ENCODE measurements at places on chromosomes 16 and 17.

- no peak for DNase-seq
Observed at GRCh38 chr17:17789410-17789809, 47.4 kb downstream of the SREBF1 start.

- DNase-seq, result no peak
Observed at GRCh38 chr16:8647721-8648318, 26.3 kb downstream of the METTL22 start.

- no peak for DNase-seq
Observed at GRCh38 chr17:66975614-66976378, 11.3 kb downstream of the CACNG4 start.

GRCh38 chr16:75402159-75402820, 31.0 kb downstream of the CFDP1 start:
- no peak for DNase-seq

DNA sequence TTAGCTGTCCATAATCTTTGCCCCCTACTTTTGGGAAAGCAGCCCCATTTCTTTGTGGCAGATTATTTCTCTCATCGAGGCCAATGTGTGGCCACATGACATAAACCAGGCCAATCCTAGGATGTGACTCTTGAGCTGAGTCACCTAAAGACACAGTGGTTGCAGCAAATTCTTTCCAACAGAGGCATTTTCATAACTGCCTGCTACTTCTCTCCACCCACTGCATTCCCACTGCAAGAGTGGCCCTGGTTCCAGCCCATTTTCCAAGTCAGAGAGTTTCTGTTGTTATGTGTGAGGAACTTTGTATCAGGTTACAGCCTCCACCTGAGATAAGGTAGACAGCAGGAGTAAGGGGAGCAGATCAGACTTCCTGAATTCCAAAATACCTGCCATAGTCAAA, 195.2 kb downstream of the RGS9 start:
- DNase-seq, result no peak

DNA sequence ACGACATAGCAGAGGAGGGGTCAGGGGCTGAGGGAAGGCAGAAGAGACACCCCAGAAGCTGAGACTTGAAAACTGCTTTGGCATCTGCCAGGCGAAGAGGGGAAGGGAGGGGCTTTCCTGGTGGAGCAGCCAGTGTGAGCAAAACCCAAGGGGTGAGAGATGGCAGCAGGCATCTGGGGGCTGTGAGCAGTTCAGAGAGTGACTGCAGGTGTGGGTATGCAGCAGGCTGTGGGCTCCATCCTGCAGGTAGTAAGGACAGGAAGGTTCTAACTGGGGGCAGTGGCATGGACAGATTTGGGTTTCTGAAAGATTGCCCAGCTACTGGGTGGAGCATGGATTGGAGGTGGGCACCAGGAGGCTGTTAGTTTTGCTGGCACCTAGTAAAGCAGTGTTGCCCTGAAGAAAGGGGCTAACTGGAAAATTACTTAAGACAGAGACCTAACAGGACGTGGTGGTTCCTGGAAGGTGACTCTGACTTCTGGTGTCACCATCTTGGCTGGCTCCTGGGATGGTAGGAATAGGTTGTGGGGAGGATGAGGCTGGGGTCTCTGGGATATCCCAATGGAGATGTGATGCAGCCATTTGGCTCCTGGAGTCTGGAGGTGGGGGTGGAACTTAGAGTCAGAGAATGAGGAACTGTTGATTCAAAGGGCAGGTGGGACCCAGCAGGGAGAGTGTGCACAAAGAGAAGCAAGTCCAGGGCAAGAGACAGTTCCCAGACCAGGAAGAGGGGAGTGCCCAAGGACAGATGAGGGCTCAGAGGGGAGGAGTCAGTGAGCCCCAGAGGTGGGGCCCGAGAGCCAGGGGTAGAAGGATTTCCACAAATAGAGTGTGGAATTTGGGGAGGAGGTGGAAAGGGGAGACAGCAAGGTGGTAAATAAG, 11.2 kb downstream of the BCL7C start:
- DNase-seq, result no peak

- DNase-seq, result no peak
Observed at GRCh38 chr16:842711-843560, 42.4 kb upstream of the GNG13 start.

- DNase-seq, result no peak
Observed at GRCh38 chr16:68187505-68187904, 48.4 kb downstream of the ESRP2 start.

GRCh38 chr17:51161541-51161940, 4.7 kb upstream of the NME2 start:
- DNase-seq, result no peak

GRCh38 chr16:5461141-5461540, 363.5 kb upstream of the EEF2KMT start:
- no peak for DNase-seq

GRCh38 chr17:4189280-4189679, 46.3 kb downstream of the CYB5D2 start:
- no peak for DNase-seq

DNA sequence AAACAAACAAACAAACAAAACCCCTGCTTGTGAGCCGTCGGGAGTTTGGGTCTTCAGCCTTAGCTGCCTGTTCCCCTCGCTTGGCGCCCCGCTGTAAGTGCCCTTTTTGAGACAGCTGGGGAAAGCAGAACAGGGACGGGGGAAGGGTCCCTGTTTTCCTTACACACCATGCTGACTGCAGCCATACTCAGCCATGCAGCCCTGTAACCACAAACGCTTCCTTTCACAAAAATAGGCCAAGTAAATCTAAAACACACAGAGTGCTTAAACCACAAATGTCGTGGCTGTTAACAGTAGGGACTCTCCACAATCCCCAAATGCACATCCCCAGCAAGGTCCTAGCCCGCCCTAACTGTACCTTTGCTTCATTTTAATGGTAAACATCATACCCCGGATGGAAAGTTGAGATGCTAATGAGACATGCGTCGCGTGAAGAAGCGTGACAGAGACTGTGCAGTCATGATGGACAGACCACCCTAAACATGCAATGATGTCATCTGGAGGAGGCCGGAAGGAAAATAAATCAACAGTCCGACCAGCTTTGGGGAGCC, 129.9 kb downstream of the MGAT5B start:
- no peak for DNase-seq

GRCh38 chr17:27226611-27227230, 67.2 kb upstream of the WSB1 start:
- no peak for DNase-seq

DNA sequence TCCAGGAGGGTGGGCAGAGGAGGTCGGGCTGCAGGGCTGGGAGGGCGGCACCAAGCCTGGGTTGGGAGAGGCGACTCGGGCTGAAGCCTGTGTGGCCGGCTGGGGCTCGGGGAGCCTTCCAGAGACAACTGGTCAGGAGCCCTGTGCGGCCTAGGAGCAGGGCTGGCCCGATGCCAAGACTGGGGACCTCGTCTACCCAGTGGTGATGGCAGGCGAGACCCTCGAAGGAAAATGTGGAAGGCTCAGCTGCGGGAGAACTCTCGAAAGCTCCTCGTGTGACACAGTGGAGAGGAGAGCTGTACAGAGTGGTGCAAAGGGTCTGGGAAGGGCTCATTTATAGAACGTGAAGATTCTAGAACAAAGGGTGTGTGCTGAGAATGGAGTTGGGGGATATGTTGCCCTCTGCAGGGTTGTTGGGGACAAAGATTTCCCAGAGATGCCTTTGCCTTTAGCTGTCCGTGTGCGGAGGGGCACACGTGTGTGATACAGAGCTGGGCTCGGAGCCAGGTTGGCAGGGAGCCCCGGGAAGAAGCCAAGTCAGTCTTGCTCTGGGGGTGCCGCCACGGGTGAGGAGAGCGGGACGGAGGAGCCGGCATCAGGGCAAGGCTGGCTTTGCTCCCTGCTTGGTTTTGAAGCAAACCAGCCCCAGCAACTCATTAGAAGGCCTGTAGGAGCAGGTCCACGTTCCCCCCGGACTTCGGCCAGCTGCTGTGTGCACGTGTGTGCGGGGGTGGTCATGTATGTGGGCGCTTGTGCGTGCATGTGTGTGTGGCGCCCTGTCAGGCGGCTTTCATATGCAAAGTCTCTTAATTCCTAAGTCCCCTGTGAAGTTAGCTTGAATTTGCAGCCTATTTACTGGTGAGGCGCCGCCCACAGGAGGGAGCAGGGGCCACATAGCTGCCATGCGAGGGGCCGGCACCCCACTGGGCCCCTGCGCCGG, 132.4 kb upstream of the CHMP6 start:
- no peak for DNase-seq

GRCh38 chr16:81652798-81653505, 126.1 kb upstream of the PLCG2 start:
- no peak for DNase-seq

- peak; percentile 80 for DNase-seq
Observed at GRCh38 chr17:43006639-43007551, at the start of gene IFI35. IFI35 (plus strand) TSS chr17:43006784; CDS start chr17:43006948, 164 bp downstream.

GRCh38 chr17:40224718-40225550, 5.8 kb downstream of the WIPF2 start:
- no peak for DNase-seq

DNA sequence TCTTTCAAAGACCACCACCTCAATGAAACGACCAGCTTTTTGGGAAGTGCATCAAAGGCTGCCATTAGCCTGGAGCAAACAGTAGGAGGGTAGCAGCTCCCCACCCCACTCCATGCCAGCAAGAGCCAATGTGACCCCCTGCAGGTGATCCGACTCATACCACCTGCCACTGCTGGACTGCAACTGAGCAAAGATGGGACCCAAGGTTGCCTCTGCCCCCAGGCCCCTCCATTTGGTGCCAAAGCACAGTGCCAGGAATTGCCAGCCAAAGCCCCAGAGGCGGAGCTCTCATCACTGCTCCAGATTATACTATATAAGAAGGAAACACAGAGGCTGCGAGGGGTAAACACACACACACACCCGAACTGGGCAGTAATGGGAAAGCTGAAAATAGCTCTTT, 8.3 kb downstream of the PITPNM3 start:
- DNase-seq, result no peak

GRCh38 chr16:4489030-4489429, 12.8 kb downstream of the HMOX2 start:
- DNase-seq, result no peak

- no peak for DNase-seq
Observed at GRCh38 chr16:10940501-10941079, 1.7 kb downstream of the DEXI start.

- no peak for DNase-seq
Observed at GRCh38 chr16:88748364-88748763, 36.7 kb downstream of the PIEZO1 start.

- no peak for DNase-seq
Observed at GRCh38 chr16:76818606-76819181, 372.3 kb upstream of the MON1B start.

DNA sequence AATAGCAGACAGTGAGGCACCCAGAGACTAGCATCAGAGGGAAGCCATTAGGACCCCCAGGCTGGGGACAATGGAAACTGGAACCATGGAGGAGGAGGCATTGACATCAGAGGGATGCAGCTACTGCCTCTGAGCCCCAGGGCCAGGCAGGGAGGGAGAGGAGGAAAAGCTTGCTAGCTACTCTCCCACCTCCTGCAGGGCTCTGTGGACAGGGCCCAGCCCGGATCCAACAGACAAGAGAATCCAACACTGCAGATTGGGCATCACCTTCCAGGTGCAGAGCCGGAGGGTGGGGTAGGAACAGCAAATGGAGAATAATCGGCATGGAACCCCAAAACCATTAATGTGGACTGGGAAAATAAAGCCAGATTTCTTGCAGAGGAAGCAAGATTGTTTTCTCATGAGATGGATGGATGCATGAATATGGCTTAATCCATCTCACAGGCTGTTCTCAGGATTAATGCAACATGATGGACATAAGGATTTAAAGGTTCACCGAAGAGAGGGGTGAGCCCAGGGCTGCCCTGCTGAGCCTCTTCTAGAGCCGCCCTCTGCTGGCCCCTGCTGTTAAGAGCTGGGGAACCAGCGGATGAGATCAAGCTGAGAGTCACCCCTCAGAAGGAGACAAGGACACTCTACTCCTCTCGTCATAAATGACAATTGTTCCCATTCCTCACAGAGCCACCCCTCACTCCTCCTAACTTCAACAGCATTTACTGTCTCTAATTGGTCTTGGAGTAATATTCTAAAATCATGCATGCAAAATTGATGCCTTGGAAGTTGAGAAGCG, 48.8 kb downstream of the DNAH3 start:
- no peak for DNase-seq

GRCh38 chr16:67394155-67395104, 1.1 kb upstream of the TPPP3 start:
- no peak for DNase-seq

DNA sequence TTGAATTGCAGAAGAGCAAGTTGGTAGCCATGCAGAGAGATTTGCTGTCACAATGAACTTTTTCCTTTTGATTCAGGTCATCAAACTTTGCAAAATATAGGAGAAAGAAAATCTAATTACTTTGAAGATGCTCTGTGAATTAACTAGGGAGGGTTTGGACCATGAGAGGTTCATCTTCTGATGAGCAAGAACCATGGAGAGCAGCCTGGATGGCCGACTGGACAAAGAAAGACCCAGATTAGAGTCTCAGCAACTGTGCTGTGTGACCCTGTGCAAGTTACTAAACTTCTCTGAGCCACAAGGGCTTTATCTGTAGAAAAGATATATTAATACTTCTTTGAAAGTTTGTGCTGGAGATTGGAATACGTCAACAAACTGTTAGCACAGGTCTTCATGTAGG, 122.6 kb upstream of the ADAMTS18 start:
- no peak for DNase-seq

DNA sequence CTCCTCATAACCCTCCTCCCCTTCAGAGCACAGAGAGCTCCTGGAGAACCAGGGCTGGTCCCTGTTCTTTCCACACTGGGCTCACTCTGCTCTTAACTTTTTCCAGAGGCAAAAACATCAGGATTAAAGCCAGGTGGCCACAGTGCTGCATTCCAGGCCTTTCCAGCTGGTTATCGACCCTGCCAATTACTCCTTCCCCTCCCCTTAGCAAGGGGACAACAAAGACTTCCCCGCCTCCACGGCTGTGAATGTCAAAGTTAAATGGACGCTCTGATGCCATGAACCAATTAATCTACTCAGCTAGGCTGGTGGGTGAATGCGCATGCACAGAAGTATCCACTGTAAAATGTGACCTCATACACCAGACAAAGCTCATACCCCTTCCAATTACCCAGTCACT, 23.1 kb downstream of the ACLY start:
- DNase-seq, result no peak

DNA sequence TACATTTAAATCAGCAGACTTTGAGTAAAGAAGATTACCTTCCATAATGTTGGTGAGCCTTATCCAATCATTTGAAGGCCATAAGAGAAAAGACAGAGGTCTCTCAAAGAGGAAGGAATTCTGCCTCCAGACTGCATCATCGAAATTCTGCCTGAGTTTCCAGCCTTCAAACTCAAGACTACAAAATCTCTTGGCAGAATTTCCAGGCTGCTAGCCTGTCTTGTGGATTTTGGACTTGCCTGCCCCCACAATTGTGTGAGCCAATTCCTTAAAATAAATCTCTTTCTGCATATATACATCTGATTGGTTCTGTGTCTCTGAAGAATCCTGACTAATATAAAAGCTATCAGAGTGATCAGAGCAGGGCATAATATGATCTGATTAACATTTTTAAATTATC, 216.6 kb upstream of the CPHXL start:
- DNase-seq, result no peak

Data from stimulated activated CD8-positive, alpha-beta memory T cell treated with anti-CD3 and anti-CD28 coated beads, Interleukin-15, amount 100 ng/mL, for 48 hours (primary cell).